Cerebellar nuclear complex (tissue), 1 donor: ENCODE measurements at places on chromosomes 2 and 18.

DNA sequence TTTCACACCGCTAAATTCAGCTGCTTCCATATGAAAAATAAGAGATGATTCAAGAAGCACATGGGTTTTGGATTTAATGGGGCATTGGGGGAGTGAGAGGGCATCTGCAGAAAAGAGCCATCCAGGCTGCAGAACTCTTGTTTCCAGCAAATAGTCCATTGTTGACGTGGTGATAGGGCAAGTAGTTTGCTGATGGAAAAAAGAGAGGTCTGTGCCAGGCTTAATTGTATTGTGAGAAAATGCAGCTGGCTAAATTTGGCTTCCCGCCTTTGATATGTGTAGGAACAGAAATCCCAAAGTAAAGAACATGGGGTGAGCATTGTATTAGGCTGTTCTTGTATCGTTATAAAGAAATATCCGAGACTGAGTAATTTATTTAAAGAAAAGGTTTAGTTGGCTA, 199.5 kb downstream of the SETBP1 start:
- no peak for DNase-seq

DNA sequence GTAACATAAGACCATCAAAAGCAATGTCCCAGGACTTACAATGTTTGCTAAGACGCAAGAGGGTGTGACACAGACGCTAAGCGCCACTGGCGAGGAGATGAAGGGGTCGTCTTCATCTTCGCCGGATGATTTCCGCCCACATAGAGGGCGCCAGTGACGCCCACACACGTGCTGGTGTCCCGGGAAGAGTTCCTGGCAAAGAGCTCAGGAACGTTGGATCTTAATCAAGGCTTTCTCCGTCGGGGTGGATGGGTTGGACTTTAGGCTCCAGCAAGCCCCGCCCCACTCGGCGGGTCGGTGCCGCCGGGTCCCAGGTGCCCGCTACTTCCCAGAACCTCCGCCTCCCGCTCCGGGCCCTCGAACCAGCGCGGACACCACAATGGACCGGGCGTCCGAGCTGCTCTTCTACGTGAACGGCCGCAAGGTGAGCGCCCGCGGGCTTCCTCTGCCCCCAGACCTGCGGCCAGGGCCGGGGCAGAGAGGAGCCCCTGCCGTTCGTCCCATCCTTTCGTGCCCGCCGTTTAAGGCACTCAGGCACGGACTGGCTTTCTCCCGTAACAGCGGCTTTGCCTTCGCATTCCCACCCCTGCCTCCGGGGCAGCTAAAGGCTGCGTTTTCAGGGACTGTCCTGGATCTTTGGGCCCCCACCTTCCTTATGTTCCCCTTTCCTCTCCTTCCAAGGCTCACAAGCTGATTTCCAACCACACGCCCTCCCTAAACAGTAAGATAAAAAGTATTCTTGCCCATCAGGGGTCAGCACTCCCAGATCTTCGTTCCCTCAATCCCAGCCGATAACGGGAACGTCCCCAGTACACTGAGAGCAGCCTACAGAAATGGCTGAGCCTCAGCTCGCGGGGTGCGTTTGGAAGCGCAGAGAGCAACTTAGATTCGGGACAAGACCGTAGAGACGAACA, at the start of gene AOX1:
Gene AOX1 (plus strand): TSS at position 285 of the 914 bp plus-strand sequence. CDS start 95 bp downstream, at position 380.
- DNase-seq: no peak

- no peak for DNase-seq
Observed at GRCh38 chr2:205811387-205811786, 129.1 kb downstream of the NRP2 start.

DNA sequence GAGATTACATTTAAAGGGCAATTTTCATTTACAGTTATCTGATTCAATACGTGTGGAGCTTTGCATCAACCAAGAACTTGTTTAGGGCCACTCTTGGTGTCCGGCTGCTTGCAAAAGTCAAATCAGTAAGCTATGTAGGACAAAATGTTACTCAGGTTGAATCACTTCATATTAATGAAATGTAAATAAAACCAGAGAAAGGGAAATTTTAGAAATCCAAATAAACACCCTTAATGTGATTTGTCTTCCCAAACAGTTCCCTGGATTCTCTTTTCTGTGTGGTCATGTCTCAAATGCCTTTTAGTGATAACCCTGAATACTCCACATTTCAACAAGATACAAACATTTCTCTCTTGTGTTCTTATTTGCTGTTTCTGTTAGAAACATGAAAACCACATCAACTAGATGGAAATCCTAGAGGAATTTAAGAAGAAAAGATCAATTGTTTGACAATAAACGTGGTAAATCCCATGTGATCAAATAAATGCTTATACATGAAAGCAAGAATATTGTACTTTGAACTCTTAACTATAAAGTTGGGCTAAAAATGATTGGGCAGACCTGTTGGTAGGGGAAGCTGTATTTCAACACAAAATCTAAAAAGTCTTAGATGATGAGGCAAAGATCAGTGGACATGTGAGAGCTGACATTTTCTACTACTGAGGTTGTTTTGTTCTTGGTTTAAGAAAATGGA, 101.3 kb downstream of the CDC42EP3 start:
- DNase-seq: no peak

- DNase-seq: no peak
Observed at GRCh38 chr2:172461591-172462372, 34.4 kb downstream of the ITGA6 start.

DNA sequence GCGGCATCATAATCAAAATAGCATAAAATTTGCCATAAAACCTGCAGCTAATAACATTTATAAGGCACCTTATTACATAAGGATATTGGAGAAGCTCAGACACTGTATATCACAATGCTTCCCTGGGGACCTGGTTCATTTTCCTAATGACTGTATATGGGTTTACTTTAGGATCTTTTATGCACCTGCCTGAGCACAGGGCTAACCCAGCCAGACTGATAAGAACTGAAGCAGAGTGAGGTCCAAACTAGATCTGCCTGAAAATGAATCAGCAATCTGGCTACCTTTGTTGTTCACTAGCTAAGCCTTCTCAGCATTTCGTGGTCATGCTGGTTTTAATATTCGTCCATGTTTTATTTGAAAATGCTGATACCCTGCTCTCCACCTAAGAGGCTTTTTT, 1922.3 kb upstream of the CELF4 start:
- no peak for DNase-seq

- no peak for DNase-seq
Observed at GRCh38 chr2:239341146-239341732, 59.6 kb downstream of the HDAC4 start.

- no peak for DNase-seq
Observed at GRCh38 chr18:6521803-6522418, 107.2 kb upstream of the L3MBTL4 start.

DNA sequence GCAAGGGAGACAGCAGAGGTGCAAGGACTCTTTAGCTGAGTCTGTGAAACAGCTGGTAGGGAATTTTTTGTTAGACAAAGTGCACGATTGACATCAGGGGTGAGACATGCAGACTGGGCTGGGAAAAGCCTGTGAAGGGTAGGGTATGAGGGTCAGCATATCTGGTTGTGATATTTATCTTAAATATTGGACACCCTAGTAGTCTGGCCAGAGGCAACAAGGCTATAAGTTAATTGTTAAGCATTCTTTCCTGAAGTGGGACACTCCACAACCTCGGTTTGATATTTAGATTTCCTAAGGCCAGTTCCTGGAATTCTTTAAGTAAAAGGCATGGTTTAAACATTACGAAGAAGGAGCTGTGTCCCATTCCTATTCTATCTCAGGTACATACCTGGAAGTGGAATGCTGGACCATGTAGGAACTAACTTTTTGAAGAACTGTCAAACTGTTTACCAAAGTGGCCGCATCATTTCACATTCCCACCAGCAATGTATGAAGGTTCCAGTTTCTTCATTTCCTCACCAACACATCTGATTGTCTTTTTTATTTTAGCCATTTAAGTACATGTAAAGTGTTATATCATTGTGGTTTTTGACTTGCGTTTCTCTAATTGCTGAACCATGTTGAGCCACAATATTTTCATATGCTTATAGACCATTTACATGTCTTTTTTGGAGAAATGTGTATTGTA, 22.5 kb downstream of the EHBP1 start:
- DNase-seq: no peak

- DNase-seq: no peak
Observed at GRCh38 chr2:46347648-46348280, 50.6 kb downstream of the EPAS1 start.

DNA sequence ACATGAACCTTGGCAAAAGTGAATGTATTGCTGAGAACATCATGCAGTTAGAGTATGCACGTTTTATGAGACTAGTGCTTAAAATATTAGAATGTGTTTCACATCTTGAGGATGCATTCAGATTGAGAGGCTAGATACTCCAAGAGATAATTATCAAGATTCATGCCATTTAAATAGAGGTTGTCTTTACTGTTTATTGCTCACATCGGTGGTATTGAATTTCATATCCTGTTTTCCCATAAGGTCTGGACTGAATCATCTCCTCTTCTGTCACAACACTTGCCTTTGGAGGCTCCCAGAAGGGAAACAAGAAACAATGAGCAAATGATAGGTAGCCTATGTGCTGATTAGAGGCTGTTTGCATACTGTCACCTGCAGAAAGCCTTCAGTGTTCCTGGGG, 83.8 kb downstream of the CLHC1 start:
- DNase-seq: no peak

- no peak for DNase-seq
Observed at GRCh38 chr2:226057365-226057764, 657.9 kb downstream of the NYAP2 start.

DNA sequence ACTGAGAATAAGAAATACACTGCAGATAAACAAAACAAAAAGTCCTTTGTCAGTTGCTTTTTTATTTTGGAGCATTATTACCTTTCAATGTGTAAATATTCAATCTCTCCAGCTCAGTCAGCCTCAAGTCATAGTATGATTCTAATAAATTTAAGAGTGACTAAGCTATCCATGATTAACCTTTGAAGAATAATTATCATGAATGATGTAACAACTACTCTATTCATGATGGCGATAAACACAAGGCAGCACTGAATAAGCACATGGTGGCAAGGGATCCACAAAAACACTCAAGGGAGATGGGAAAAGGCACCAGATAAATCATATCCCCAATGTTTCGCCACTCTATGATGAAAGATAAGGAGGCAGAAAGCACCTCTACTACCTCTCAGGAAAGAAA, 67.0 kb downstream of the MAP4K3 start:
- no peak for DNase-seq

GRCh38 chr18:21269349-21269748, 27.3 kb downstream of the GREB1L start:
- no peak for DNase-seq

DNA sequence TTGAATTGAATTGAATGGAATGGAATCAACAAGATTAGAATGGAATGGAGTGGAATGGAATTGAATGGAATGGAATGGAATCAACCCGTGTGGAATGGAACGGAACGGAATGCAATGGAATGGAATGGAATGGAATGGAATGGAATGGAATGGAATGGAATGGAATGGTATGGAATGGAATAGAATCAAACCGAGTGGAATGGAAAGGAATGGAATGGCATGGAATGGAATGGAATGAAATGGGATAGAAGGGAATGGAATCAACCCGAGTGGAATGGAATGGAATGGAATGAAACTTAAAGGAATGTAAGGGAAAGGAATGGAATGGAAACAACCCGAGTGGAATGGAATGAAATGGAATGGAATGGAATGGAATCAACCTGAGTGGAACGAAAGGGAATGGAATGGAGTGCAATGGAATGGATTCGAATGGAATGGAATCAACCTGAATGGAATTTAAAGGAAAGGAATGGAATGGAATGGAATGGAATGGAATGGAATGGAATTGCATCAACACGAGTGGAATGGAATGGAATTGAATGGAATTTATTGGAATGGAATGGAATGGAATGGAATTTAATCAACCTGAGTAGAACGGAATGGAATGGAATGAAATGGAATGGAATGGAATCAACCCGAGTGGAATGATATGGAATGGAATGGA, 1146.6 kb downstream of the RPIA start:
- DNase-seq: no peak

GRCh38 chr2:201059961-201060755, 11.3 kb downstream of the HYCC2 start:
- no peak for DNase-seq

GRCh38 chr18:49566217-49566770, 4.4 kb downstream of the LIPG start:
- DNase-seq: no peak

DNA sequence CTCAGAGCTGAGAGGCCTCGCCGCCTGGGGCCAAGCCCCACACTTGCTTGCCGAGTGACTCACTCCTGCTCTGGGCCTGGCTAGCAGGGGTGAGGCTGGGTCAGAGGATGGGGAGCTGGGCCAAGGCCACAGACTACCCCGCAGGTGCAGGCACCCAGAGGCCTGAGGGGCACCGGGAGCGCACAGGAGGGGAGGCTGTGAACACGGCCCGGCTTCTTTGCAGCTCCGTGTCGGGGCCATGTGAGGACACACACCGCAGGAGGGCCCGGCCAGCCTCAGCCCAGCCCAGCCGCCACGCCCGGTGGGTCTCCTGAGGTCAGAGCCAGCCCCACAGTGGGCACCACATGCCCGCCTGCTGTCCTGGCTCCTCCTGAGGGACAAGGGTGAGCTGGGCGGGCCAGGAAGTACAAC, 8.4 kb downstream of the GPC1 start:
- no peak for DNase-seq
